ENCODE measurements at places on chromosomes 5 and 9.

- DNase-seq = no peak
Measured at GRCh38 chr9:135340143-135340655, 139.4 kb upstream of the PPP1R26 start.

DNA sequence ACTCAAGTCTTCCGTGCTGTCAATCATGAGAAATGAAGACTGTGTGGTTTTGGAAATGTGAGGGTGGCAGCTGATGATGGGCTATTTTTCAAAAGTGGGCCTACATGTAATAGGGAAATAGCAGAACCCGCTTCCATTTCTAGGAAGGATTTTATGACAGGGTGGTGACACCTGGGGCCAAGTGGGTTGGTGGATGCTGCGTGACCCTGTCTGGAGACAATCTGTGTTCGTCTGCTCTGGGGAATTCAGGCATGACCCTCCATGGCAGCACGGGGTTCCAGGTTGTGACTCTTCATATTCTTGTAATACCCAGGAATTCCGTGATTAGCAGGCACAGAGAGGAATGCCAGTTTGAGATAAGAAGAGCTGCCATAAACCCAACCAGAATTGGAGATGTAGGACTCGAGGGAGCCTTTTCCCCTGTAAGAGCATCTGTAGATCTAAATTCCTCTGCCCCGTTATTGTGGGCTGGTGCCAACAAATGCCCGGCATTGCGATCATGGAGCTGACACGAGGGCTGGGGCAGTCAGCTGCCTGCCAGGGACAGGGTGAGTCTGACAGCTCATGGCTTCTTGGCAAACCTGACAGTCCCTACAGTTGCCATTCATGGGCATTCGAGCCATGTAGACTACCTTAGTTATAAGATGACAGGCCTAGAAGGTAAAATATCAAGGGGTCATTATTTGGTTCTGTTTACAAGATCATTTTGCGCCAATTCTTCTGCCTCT is 279.7 kb downstream of the GADD45G start:
- DNase-seq = no peak

DNA sequence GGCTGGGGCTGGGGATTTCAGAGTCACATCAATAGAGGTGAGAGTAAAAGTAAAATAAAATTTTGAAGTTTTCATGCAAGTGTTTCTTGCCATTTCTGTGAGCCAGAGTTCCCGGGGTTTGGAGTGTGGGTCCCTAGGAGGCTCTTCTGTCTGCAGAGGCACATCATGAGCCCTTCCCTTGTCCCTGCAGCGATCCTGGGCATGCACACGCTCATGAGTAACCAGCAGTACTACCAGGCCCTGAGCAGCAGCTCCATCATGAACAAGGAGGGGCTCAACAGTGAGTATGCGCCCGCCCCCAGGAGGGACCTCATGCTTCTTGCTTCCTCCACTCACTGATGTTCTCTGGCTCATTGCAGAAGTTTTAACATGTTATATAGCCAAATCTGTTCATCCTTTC is 61.1 kb downstream of the TMOD1 start:
- DNase-seq = no peak

DNA sequence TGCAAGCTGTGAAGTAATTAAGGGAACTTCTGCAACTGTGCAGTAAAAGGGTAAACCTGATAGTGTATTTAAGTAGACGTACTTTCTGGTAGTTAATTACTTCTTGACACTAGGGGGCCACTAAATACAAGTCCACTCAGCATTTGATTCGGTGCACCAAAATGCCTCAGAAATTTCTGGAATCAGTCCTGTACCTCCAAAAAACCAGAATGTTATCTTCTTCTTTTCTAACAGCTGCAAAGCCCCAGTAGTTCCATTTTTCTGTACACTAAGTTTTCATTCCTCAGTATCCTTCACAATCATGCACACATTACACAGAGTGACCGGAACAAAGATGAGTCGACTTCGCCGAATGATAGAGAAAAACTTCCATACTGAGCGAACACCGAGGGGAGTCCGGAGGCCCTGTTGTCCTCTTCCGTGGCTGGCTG is 484 bp downstream of the GFM2 start:
- peak; percentile 2 for DNase-seq

- no peak for DNase-seq
Measured at GRCh38 chr5:125214080-125214479, 467.6 kb upstream of the ZNF608 start.

DNA sequence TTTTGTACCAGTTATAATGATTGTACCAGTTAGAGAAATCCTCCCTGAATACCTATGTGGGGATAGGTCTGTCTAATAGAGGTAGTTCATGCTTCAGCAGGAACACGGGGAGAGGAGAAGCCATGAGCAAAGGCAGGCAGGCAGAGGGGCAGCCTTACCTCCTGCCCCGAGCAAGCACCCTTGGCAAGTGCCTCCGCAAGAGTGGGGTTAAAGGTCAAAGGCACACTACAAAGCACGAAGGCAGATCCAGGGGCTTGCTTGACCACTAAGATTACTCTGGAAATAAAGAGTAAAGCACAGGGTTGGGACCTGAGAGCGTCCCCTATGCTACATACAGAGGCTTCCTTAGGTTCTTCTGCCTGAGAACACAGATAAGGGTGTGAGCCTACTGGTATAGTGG is 100.9 kb downstream of the SEMA6A start:
- no peak for DNase-seq

DNA sequence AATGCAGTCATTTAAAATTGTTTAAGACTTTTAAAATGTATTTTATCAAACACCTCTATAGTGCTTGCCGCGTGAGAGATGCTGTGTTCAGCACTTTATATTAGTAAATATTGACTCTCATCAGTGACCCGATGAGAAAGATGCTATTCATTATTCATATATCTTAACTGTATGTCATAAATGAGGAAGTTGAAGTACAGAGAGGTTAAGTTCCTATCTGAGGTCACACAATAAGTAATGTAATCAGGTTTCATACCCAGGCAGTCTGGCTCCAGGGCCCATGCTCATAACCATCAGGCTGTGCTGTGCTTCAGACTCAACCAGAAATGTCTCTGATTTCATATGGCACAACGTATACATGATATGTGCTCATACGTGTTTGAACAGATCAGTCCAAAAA is 119.0 kb downstream of the SV2C start:
- no peak for DNase-seq

All from DMS 273 treated with DMSO at 0.1 percent for 48 hours (cell line).